ENCODE measurements at places on chromosomes 16 and 17. TPM values are rescaled to one million over a fixed set of nuclear protein-coding genes. Genes with fewer than 3 reads are reported as not detected.

GRCh38 chr16:78988361-78988969 is 612.1 kb downstream of the MAF start:
- no peak for DNase-seq

The HOXB8 gene
- total RNA-seq = 0.93 TPM

DNA sequence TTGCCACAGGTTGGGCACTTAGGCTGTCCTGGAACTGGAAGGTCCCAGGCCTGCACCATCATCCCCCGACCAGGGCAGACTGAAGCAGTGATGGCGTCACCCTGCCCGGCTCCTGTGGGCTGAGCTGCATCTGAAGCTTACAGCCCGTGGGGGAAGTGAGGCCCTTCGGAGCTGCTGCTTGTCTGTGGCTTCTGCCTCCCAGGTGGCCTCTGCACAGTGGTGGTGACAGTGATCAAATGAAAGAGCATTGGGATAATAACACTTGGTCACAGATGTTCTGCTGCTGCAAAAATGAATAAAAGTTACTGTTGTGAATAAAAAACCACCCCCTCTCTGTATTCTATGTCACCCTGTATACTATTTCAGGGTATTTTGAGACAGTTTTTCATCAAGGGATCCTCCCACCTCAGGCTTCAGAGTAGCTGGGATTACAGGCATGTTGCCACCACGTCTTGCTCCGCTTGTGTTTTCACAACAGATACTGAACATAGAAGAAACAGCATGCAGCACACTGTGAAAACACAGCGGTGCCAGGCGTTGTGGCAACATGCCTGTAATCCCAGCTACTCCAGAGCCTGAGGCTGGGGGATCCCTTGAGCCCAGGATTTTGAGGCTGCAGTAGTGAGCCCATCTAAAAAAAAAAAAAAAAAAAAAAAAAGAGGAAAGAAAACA is 165.0 kb downstream of the LGALS9B start:
- no peak for DNase-seq

DNA sequence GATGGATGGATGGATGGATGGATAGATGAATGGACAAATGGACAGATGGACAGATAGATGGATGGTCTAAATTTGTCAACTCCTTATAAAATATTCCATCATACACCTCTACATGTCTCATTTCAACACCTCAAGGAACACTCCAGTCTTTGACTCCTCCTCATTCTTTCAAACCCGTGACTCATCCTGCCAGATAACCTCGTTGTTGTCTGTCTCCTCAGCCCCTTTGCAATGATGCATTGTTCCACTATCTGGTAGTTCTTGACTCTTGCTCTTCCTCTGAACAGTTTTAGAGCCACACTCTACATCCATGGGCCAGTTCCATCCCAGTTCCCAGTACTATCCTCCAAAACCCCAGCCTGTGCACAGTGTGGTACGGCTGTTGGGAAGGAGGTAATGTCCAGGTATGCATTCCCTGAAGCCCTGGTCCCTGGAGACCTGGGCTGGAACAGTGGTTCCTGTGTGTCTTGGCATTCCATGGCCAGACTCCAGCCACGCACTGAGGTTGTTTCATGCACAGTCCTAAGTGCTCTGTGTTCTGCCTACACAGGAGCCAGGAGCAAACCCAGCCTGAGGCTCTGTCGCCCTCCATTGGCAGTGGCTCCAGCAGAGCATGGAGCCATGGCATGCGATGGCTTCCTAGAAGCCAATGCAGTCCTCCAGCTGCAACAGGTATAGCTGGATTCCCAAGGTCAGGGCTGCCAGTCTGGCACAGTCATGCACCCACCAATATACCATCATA is 105.7 kb downstream of the C17orf67 start:
- DNase-seq = no peak

- no peak for DNase-seq
Measured at GRCh38 chr17:8892338-8892690, 24.8 kb upstream of the PIK3R6 start.

GRCh38 chr16:46775214-46775613 is 27.1 kb upstream of the MYLK3 start:
- DNase-seq = no peak

GRCh38 chr16:49324703-49325102 is 43.1 kb upstream of the CBLN1 start:
- no peak for DNase-seq

- DNase-seq = no peak
Measured at GRCh38 chr17:33106525-33107165, 115.0 kb downstream of the SPACA3 start.

The NPEPPS gene
- total RNA-seq = 125 TPM

GRCh38 chr17:1096215-1096614 is 83.6 kb downstream of the ABR start:
- DNase-seq = no peak

DNA sequence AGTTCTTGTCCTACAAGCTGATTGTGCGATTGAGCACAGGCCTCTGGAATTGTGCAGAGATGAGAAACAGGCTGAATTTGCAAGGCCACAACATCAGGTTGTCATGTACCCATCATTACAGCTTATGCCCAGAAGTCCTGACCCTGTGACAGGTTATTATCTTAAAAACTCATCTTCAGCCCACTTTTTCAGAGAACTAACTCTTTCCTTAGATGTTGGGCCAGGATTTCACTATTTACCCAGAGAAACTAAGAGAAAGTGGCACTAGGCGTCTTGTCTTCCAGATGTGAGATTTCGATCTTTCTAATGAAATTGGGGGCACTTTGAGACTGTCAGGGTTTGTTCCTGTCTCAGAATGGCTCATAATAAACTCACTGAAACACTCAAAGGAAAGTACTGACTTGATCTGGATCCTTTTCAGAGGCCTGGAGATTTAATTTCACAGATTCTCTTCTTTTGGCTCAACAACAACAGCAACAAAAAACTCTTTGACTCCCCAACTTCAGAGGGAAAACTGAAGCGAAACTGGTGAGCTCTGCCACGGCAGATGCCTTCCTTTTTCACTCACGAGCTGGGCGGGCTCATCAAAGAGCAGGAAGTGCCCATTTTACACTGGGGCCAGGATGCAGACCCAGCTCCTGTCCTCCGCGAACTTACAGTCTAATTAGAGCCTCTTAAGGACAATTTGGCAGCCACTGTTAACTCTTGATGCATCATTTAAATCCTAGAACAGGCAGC is 17.7 kb upstream of the SLC12A3 start:
- DNase-seq = peak; percentile 74

DNA sequence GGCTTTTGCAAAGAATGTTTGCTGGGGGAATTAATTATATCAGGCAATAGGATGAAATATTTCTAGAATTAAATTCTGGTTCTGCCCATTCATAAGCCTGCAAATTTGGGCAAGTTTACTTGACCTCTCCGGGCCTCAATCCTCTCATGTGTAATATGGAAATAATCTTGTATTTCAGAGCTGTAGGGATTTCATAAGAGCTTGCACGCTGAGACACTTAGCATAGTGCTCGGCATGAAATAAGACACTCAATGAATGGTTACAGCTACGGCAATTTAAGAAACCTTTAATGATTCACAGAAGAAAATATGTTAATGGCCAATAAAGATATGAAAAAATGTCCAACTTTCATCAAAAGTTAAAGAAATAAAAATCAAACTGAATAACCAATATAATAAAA is 40.6 kb upstream of the PITPNM3 start:
- no peak for DNase-seq

DNA sequence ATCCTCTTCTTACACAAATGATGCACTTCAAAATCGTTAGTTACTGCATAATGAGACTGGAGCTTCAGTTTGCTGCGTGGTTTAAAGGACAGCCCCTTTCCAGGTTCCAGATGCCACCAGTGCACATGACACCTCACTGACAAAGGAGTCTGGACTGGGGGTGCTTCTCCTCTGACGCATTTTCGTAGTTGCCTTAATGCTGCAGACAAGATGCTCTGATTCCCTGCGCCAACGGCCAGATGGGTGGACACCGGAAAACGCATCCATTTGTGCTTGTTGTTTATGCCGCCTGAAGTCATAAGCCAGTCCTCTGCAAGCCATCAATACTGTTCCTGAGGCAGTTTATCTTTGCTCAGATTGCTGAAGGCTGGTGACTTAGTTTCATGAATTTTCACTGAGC is 16.0 kb downstream of the FBXO31 start:
- peak; percentile 9 for DNase-seq

- DNase-seq = no peak
Measured at GRCh38 chr16:81350306-81350615, 35.5 kb downstream of the GAN start.

DNA sequence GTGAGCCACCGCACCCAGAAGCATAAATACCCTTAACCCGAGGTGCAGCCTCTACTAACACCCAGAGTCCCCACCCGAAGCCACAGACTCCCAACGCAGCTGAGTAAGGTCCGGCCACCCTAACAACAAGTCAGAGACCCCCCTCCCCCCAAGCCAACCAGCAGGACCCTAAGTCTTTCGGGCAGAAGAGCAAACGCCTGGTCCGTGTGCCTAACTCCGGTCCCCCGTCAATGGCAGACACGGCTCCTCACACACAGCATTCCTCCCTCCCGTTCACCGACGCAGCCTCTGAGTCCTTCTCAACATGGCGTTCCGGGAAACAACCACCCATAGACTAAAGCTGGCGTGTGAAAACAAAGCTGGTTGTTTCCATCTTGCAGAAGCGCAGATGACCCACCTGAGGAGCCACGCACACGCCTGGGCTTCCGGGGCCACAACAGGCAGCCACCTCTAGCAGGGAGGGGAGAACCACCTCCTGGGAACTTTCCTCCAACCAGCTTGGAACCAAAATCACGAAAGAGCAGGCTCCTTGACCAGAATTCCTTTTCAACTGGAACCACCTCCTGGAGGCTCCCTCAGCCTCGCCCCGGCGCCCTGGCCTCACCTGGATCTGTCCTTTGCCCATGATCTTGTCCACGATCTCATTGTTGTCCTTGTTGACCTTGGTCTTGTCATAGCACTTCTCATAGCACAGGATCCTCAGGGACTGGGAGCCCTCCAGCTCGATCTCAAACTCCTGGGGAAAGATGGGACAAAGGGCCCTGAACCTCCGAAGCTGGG is 52.7 kb downstream of the TIMM22 start:
- DNase-seq = no peak

DNA sequence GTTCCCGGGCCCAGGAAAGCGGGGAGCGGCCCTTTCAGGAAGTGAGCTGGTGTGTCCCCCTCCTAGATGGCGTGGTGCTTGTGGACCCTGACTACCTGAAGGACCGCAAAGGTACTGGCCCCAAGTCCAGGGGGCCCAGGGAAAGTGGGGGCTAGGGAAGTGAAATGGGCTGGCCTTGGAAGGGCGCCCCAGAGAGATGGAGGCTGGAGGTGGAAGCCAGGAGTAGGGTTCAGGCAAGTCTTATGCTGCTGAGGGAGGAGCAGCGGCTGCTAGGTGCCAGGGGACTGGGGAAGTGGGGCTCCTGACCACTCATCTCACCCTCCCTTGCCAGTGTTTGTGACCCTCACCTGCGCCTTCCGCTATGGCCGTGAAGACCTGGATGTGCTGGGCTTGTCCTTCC is 5.6 kb downstream of the ARRB2 start:
- no peak for DNase-seq

The CRISPLD2 gene
- total RNA-seq = 311 TPM

The CCL5 gene
- total RNA-seq = 2.1 TPM

The HASPIN gene
- total RNA-seq = not detected

- no peak for DNase-seq
Measured at GRCh38 chr17:56815711-56816110, 18.0 kb downstream of the C17orf67 start.

The ABCC6 gene
- total RNA-seq = 0.74 TPM

GRCh38 chr16:84730406-84731106 is 30.8 kb downstream of the USP10 start:
- DNase-seq = peak; percentile 84

DNA sequence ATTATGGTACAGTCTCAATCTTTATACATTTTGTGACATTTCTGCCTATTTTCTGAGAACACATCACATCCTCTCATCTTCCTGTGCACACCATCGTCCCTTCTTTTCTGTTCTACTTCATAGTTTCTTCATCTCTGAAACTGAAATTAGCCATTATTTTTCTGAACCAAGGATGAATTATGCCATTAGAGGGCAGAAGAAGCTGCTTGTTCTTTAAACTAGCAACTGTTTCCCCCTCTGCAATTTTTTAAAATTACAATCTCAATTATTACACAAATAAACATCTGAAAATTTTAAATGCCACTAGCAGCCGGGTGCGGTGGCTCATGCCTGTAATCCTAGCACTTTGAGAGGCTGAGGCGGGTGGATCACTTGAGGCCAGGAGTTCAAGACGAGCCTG is 41.3 kb downstream of the RBBP6 start:
- no peak for DNase-seq

The CAPNS2 gene
- 0.83 TPM for total RNA-seq

DNA sequence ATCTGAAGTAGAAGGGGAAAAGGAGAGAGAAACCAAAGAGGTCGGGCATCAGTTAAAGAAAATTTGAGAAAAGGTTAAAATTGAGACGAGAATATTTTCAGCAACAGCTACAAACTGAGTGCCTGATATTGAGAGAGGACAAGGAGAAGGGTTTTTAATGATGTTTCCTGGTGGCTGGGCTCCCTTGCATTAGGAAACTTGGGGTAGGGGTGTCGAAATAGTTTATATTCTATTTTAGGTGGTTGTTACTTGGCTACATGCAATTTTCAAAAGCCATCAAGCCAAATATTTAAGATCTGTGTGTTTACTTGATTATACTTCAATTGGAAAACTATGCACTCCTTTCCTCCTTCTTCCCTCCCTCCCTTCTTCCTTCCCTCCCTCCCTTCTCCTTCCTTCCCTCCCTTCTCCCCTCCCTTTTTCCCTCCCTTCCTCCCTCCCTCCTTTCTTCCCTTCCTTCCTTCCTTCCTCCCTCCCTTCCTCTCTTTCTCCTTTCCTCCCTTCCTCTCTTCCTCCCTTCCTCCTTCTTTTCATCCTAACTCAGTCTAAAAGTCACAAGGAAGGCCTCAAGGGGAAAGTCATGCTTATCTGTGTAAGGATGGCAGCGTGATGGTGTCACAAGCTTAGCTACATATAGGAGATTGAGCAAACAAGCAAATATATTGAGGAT is 1.8 kb upstream of the APOH start:
- DNase-seq = no peak

- DNase-seq = no peak
Measured at GRCh38 chr17:73883175-73883574, 238.9 kb upstream of the SDK2 start.

DNA sequence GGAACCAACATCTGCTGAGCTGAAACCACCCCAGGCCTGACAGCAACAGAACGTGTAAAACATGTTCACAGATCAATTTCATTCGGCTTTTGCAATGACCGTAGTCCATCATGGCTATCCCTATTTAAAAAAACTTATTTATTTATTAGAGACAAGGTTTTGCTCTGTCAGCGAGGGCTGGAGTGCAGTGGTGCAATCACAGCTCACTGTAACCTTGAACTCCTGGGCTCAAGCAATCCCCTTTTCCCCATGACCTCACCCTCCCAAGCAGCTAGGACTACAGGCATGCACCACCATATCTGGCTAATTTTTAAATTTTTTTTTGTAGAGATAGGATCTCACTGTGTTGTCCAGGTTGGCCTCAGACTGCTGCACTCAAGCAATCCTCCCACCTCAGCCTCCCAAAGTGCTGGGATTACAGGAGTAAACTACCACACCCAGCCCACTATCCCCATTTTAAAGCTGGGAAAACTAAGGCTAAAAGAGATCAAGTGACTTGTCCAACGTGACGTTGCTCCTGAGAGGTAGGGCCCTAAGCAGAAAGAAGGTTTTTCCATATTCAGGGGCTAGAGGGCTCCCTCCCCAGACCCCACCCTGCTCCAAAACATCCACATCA is 77.7 kb downstream of the MYH11 start:
- no peak for DNase-seq

- DNase-seq = no peak
Measured at GRCh38 chr17:2375406-2375805, 25.5 kb downstream of the MNT start.

Measured in posterior vena cava (tissue), 2 donors.